Osteocyte (in vitro differentiated cells): ENCODE measurements at places on chromosomes 1 and 21. TPM values are rescaled to one million over a fixed set of nuclear protein-coding genes. Genes with fewer than 3 reads are reported as not detected.
A peak's percentile ranks its signal among the peaks of the same experiment; 100 is the strongest.

Gene MARK1
- 1.2 and 1.8 TPM in 2 replicates for total RNA-seq

Gene RC3H1
- total RNA-seq, result 32.9 and 33.6 TPM in 2 replicates

Gene TFF3
- 46.1 and 50.3 TPM in 2 replicates for total RNA-seq

Gene NAXE
- 59.2 and 63.4 TPM in 2 replicates for total RNA-seq

Gene SPRR2E
- total RNA-seq, result not detected in 2 replicates

Gene RGS5
- total RNA-seq, result 155 and 187 TPM in 2 replicates

- peaks cover 4% of the 10 kb centered on the region for H3K27me3 ChIP-seq
- H3K36me3 ChIP-seq, result no peaks in the 10 kb centered on the region
- H3K4me1 ChIP-seq, result peaks cover 16% of the 10 kb centered on the region
- no peak for DNase-seq
- H3K27ac ChIP-seq, result no peak overlapping the region
These were observed 51.0 kb upstream of the F3 start for GRCh38 chr1:94592571-94592920.

DNA sequence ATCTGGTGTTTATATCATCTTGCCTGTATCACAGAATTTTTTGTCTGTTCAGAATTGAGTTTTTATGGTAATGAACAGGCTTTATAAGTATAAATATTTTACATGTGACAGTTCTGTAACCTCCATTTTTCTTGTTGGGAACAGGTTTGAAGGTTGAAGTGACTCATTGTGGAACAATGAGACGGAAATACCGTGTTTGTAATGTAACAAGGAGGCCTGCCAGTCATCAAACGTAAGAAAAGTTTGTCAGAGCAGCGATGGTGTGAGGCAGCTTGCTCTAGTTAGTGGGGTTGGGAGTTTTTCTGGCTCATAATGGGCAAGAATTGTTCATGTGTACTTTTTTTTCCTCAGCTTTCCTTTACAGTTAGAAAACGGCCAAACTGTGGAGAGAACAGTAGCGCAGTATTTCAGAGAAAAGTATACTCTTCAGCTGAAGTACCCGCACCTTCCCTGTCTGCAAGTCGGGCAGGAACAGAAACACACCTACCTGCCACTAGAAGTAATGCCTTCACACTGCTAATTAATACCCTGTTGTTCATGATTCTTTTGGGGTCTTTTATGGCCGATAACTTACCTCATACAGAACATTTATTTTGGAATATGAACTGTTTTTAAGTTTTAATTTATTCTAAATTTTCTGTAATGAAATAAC lies 75.2 kb upstream of the TEKT2 start:
- H3K27me3 ChIP-seq, result no peaks in the 10 kb centered on the region
- peaks cover 11% of the 10 kb centered on the region for H3K4me1 ChIP-seq

GRCh38 chr1:230066031-230066430 lies 1.0 kb upstream of the GALNT2 start:
- H3K4me3 ChIP-seq, result peak overlapping the region; percentile 72
- no peaks in the 10 kb centered on the region for H3K27me3 ChIP-seq
- no peaks in the 10 kb centered on the region for H3K36me3 ChIP-seq
- no peak for DNase-seq
- H3K4me1 ChIP-seq, result peaks cover 30% of the 10 kb centered on the region
- H3K27ac ChIP-seq, result peak overlapping the region; percentile 76

- no peak for DNase-seq
- peaks cover 8% of the 10 kb centered on the region for H3K27me3 ChIP-seq
- H3K36me3 ChIP-seq, result no peaks in the 10 kb centered on the region
- H3K27ac ChIP-seq, result no peak overlapping the region
These were observed 44.9 kb downstream of the WDR64 start for GRCh38 chr1:241696815-241697639.

GRCh38 chr1:154466206-154466605 lies 35.8 kb upstream of the TDRD10 start:
- H3K4me3 ChIP-seq, result no peak overlapping the region
- no peak for DNase-seq
- H3K27ac ChIP-seq, result peak overlapping the region; percentile 70
- H3K36me3 ChIP-seq, result peaks cover 15% of the 10 kb centered on the region

DNA sequence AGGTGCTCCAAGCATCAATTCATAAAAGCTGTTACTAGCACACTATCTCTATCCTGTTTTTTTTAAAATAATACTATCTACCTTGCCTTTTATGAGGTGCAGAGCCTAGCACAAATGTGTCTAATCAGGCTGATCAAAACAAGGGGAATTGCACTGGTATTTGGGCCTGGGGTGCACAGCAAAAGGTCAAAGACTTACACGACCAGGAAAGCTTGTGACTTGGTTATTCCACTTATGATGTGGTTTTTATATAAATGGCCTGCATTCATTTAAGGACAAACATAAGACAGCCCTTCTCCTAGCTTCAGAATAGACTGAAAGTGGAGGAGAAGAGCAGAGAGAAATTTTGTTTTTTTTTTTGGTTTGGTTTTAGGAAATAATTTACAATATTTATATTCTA lies 98.4 kb upstream of the SGIP1 start:
- H3K4me1 ChIP-seq, result peaks cover 20% of the 10 kb centered on the region
- no peaks in the 10 kb centered on the region for H3K27me3 ChIP-seq
- no peak overlapping the region for H3K27ac ChIP-seq

DNA sequence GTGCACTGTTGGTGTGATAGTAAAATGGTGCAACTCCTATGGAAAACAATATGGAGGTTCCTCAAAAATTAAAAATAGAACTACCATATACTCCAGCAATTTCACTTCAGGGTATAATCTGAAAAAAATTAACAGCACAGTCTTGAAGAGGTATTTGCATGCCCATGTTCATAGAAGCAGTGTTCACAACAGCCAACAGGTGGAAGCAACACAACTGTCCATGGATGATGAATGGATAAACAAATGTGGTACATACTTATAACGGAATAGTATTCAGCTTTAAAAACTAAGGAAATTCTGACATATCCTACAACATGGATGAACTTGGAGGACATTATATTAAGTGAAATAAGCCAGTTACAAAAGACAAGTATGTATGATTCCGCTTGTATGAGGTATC lies 8.2 kb downstream of the TTLL7 start:
- H3K4me1 ChIP-seq, result no peaks in the 10 kb centered on the region
- no peak overlapping the region for H3K27ac ChIP-seq
- H3K4me3 ChIP-seq, result no peak overlapping the region
- DNase-seq, result no peak
- peaks cover 2% of the 10 kb centered on the region for H3K36me3 ChIP-seq

- peaks cover 7% of the 10 kb centered on the region for H3K36me3 ChIP-seq
- H3K4me3 ChIP-seq, result no peak overlapping the region
- DNase-seq, result no peak
- peaks cover 38% of the 10 kb centered on the region for H3K4me1 ChIP-seq
These were observed 27.5 kb downstream of the LRRC8C start for GRCh38 chr1:89660224-89661061.

DNA sequence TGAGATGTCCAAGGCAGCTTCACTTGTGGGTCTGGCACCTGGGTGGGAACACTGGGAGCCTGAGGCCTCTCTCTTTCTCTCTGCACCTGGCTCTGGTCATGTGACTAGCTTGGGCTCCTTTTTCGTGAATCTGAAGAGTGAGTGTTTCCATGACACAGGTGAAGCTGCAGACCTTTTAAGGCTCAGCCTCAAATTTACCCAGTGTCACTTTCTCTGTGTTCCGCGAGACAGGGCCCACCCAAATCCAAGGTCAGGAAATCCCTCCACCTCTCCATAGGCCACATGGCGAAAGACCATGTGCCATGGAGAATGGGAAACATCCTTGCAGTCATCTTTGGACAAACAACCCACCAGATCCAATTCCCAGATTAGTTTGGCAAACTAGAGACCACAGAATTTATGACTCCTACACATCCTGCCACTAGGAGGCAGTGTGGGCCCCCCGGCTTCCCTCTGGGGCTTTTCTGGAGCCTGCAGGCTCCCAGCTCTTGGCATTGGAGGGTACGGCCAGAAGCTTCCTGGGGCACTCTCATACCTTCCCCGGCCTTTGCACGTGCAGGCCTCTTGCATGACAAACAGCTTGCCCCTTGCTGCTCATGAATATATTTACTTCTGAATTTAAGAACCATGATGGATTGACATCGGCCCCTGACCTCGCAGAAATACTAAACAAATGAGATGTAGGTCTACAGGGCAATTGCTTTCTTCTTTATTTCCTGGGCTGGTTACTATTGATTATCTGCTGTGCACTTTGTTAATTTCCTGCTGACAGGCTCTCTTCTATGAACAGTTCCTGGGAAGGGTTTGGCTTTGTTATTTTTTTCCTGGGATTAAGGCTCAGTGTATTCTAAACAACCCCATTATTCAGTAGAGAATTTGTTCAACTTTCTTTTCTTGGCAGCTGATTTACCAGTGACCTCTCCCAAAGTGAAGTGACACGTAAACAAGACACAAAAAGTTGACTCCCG lies 180.7 kb downstream of the KAZN start:
- no peaks in the 10 kb centered on the region for H3K36me3 ChIP-seq
- no peak overlapping the region for H3K27ac ChIP-seq
- H3K4me3 ChIP-seq, result no peak overlapping the region
- H3K4me1 ChIP-seq, result no peaks in the 10 kb centered on the region

DNA sequence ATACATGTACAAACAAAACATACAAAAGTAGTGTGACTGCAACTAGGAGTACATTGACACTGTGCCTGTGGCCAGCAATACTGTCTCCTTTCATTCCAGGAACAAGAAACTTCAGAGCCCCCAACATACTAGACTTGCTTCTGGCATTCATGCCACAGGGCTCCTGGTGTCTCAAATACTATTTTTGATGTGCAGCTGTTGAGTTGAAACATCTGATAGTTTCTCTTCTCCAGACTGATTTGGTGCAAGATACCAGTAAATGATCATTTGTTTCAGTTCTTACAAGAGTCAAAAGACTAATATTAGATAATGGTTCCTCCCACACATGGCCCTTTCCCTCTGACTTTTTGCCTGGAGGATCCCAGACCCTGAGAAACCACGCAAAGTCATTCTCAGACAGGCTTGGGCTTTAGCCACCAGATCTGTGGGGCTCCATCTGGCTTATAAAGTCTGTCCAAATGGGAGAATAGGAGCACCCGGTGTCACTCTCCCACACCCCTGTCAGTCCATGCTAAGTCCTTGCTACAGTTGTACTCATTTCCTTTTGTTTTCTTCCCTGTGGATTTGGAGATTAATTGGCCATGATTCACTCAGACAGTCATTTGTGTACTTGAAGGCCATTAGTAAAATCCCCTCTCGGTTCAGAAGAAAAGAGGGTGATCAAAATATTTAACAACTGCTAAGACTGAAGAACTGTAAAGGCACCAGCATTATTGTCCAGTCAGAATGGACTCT lies 163.5 kb upstream of the RUNX1 start:
- no peak overlapping the region for H3K27ac ChIP-seq
- H3K36me3 ChIP-seq, result no peaks in the 10 kb centered on the region
- peaks cover 9% of the 10 kb centered on the region for H3K4me1 ChIP-seq
- no peak overlapping the region for H3K4me3 ChIP-seq
- DNase-seq, result no peak
